ENCODE measurements at places on chromosomes 3 and 15. TPM values are rescaled to one million over a fixed set of nuclear protein-coding genes. Genes with fewer than 3 reads are reported as not detected.

PIK3CA gene
- 23.1 TPM for total RNA-seq

CDCP1 gene
- 0.74 TPM for total RNA-seq

B2M gene
- 1,570 TPM for total RNA-seq

SUMF1 gene
- 12.0 TPM for total RNA-seq

ZBED2 gene
- not detected for total RNA-seq

LRRIQ4 gene
- not detected for total RNA-seq

SENP7 gene
- 10.6 TPM for total RNA-seq

SHQ1 gene
- total RNA-seq = 21.8 TPM

HYAL3 gene
- total RNA-seq = 1.7 TPM

- peak; percentile 51 for DNase-seq
Observed at GRCh38 chr15:63052961-63053698, 10.6 kb downstream of the TPM1 start.

GRCh38 chr15:37037071-37037655, 63.2 kb downstream of the MEIS2 start:
- DNase-seq = no peak

- DNase-seq = no peak
Observed at GRCh38 chr15:68412218-68412617, 19.7 kb downstream of the ITGA11 start.

GRCh38 chr3:42683875-42684598, 1.3 kb upstream of the KLHL40 start:
- DNase-seq = peak; percentile 79

GRCh38 chr3:170714562-170715535, 129.0 kb upstream of the SLC7A14 start:
- DNase-seq = no peak

GRCh38 chr3:187252311-187252710, 39.2 kb downstream of the MASP1 start:
- no peak for DNase-seq

DNA sequence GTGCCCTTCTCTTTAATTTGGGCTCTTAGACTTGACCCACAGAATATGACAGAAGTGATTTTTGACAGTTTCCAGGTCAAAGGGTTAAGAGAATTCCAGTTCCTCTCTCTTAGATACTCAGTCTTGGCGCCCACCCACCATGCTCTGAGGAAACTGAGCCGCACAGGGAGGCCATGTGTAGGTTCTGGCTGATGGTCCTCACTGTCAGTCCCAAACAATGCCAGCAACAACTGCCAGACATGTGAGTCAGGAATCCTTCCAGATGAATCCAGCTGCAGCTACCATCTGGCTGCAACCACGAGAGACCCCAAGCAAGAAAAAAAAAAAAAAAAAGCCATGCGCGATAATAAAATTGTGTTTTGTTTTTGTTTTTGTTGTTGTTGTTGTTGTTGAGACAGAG, 326.6 kb downstream of the MAGI1 start:
- no peak for DNase-seq

DNA sequence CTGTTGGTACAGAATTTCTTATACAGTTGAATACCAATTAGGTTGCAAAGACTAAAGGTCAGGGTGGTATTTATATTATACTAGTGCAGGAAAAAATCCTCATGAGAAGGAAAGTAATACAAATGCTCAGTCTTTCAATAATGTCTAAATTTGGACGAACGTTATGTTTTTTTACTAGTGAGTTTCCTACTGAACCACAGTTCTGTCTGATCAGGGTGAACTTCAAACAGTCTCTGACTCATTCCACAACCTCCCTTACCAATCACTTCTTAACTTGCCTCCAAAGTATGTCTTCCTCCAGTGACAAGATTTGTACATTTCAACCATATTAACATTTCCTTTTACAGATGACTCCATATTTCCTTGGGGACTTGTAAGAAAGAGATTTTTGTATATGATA, 3.4 kb downstream of the TMEM212 start:
- DNase-seq = no peak

GRCh38 chr3:145628211-145628610, 532.8 kb downstream of the PLOD2 start:
- DNase-seq = no peak

GRCh38 chr3:148922467-148922866, 57.4 kb downstream of the CPA3 start:
- DNase-seq = no peak

GRCh38 chr3:187213616-187214015, 16.3 kb downstream of the RTP1 start:
- no peak for DNase-seq

DNA sequence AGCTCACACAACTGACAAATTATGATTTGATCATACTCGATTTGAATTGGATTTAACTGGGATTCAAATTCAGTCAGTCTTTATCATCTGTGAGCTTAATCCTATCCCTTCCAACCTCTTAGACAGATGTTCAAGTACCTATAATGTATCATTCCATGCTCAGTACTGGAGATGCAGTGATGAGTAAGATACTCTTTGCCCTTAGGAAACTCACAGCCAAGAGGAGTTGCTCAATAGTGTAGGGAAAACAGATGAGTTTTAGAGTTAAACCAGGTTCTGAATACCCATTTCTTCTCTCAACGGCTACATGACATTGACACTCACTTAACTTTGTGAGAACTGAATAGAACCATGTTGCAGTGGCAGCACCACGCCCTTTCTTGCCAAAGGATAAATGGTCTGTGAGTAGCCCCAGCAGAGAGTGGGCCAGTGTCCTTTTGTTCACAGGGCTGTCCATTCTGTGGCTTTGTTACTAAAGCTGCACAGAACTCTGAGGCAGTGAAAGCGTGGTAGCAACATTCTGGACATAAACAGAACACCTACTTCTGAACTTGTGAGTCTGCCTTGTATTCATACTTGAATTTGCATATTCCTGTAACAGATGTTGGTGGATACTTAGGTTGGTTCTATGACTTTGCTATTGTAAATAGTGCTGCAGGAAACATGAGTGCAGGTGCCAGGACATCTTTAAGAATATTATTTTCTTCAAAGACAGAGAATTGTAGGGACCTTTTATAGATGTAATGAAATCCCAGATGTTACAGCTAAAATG, 91.6 kb downstream of the RASA2 start:
- no peak for DNase-seq

DNA sequence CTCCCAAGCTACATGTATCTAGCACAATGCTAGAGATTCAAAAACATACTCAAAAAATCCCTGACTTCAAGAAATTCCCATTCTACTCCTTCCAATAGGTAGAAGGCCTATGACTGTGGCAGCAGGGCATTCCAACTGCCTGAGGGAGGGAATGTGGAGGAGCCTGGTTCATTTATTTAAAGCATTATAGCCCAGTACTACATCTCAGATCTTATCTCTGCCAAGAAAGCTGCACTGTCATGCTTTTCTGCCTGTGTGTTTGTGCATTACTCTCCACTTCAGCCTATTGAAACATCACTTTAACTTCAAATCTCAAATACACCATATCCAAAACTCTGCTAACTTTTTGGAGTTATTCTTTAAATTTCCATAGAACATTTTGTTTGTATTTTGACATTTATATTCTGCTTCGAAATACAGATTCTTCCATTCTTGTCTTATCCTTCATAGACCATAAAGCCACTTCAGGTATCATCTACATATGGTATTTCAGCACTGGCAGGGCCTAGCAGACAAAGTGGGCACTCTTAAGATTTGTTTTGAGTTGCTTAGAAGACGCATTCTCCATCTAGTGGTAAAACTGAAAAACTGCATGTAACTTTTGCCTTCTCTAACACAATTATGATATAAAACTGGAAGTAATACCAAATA, 59.1 kb upstream of the NEDD4 start:
- no peak for DNase-seq

DNA sequence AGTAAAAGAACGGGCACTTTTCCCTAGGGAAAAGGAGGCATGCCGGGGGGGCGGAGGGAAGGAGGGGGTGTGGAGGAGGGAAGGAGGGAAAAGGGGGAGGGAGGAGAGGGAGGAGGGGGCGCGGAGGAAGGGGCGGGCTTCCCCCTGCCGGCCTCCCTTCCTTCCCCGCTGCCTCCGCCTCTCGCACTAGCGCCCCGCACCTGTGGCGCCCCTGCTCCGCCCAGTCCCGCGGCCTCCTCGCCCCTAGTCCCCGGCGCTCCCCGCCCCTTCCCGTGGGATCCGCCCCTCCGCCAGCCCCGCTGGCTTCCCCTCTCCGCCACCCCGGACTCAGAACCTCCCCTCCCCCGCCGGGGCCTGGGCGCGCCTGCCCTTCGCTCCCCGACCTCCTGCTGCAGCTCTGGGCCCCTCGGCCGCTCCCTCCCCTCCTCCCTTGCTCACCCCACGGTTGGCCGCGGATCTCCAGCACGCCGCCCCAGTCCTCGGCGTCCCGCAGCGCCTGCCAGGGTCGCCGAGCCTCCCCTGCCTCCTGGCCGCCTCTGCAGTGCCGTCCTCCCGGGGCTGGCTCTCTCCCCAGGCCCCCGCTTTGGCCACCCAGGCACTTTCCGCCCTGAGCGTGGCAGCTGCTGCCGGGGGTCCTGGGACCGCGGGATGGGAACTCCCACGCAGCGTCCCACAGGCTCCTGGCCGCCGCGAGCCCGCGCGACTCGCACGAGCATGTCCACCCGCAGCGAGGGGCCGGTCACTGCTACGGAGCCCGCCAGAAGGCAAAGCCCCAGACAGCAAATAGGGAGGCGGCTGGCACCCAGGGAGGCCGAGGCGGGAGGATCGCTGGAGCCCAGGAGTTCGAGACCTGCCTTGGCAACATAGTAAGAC, 147.4 kb downstream of the TJP1 start:
- DNase-seq = peak; percentile 60

DNA sequence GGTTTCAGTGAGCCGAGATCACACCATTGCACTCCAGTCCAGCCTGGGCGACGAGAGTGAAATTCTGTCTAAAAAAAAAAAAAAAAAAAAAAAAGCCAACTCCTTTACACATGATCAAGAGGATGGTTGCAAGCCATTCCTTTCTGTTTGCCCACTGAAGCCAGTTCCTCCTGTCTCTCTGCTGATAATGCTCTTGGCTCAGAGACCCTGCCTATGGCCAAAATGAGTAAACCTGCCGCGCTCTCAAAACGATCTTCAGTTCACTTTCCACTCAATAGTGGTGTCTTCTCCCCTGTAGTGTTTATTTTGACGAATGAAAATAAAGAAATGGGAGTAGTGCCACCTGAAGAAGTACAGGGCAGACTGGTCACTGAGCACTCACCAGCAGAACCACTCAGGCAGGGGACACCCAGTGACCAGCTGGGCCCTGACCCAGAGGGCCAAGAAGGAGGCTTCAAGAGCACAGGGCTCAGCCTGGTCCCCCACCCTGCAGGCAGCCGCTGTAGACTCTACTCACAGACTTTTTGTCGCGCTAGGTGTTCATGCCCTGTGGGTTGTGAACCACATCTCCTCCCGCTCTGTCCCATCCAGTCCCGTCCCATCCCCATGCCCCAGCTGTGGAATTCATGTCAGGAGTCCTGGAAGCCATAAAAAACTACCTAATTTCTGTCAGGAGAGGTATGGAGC, 23.6 kb downstream of the GRAMD2A start:
- no peak for DNase-seq

GRCh38 chr3:149203758-149204157, 17.9 kb downstream of the CP start:
- no peak for DNase-seq

- no peak for DNase-seq
Observed at GRCh38 chr3:8532251-8532871, 30.7 kb downstream of the LMCD1 start.

DNA sequence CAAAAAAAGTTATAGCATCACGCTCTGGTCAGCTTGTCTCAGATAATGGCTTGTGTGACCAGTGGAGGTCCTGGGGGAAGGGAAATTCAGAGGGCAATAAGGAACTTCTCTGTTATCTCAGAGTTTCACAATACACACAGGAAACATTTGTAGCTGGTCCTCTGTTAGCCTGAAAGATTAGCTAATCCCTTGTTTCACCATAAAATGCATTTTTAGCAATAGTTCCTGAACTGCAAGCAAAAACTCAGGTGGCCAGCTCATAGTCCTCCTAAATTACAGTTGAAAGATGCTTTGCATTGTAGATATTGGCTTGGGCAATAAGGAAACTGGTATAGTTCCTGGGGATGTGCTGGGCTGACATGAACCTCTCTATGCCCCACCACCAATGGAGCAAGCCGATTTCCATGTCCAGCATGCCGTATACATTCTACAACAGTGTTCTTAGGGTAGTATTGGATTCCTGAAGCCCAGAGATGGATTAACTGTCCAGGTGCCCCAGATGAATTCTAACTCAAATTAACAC, 141.5 kb upstream of the TBL1XR1 start:
- DNase-seq = no peak

GRCh38 chr3:100107221-100107814, 7.0 kb downstream of the FILIP1L start:
- no peak for DNase-seq

- no peak for DNase-seq
Observed at GRCh38 chr3:166527325-166527724, 690.1 kb upstream of the BCHE start.

- DNase-seq = no peak
Observed at GRCh38 chr3:34363881-34364280, 565.5 kb downstream of the PDCD6IP start.

DNA sequence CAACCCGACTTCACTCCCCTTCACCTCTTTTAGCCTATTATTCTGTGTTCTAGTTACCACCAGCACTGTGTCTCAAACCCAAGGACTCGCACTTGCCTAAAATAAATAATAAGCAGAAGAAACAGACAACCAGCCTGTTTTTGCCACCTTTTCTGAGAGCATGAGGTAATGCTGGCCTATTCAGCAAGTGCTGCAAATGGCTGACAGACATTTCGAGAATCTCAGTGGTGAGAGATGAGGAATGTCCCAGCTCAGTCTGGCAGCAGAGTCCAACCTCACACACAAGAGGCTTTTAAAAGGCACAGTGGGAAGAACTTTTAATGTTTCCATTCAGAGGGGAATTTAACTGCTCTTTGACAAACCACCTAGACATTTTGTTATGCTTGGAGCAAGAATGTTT, 143.3 kb upstream of the GMNC start:
- no peak for DNase-seq

DNA sequence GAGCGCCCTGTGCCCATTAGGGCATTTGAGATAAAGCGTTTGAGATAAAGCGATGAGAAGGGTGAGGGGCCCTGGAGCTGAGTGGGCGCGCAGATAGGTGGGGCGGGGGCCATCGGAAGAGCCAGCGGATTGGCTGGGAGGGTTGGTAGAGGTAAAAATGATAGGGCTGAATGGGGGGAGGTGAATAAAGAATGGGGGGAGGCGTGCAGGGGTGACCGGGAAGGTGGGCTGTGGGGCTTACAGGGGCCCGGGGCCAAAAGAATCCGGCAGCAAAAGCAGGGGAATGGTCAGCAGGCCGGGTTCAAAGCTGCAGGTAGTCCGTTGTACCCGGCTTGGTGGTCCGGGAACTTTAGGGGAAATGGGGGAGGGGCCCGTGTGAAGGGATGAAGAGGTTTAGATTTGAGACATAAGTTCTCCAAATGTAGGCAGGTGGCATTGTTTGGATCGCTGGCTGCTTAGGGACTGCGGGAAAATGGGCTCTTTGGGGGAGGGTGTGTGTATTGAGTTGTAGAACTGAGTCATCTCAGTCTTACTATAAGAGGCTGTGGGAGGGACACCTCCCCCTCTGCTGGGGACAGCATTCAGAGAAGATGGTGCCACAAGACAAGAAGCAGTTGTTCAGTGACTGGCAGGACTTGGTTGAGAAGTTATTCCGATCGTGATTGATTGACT, 610 bp downstream of the ARID3B start:
- DNase-seq = peak; percentile 32

All from left cardiac atrium (tissue), 4 donors.